ENCODE measurements at places on chromosomes 6 and 20. TPM values are rescaled to one million over a fixed set of nuclear protein-coding genes. Genes with fewer than 3 reads are reported as not detected.

DNA sequence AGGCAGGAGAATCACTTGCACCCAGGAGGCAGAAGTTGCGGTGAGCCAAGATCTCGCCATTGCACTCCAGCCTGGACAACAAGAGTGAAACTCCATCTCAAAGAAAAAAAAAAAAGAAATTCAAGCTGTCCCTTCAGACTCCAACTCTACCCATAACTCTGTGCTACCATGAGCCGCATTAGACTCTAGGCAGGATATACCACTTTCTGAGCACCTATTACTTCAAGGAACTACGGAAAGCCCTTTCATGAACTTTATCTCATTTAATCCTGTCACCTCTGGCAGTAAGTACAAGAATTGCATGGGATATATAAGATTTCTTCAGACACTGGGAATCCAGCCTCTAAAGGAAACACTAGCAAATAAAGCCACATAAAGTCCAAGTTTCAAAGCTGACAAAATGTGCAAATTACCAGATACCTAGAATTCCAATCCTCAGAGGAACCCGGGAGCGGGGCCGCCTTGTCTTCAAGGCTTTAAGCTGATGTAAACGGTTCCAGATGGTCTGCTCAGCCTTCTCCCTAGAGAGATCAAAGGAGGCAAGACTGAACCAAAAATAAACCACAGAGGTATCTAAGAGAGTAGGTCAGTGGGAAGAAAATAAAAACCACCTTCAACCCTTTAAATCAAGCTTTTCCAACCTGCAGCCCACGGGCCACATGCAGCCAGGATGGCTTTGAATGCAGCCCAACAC is 9.4 kb downstream of the CDK5RAP1 start:
- DNase-seq, result no peak

DNA sequence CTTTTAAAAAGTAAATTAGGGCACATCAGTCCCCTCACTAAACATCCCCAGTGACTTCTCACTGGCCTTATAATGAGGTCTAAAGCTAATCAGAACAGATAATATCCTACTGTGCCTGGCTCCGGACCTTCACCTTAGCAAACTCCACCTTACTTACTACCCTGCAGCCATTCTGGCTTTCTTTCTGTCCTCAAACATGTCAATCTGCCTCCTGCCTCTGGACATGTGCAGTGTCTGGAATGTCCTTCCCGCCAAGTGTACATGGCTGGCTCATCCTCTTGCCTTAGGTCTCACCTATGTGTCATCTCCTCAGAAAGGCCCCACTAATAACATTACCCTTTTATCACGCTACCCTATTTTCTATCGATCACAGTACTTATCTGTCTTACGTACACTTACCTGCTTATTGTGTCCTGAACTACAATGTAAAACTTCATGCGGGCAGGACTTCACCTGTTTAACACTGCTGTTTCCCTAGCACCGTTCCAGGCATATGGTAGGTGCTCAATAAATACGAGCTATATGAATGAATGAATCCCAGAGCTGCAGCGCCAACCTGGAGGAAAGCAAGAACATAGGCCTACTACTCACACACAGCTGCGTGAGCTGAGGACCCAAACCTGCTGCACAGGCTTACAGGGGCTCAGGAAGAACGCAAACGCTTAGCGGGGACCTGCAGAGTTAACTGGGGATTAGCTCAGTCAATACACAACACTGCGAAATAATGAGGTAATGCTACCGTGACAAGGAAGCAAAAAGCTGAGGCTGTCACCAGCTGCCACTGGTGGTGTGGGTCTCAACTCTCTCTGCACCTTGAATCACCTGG is 991 bp downstream of the UQCC2 start:
- no peak for DNase-seq

GRCh38 chr6:53465732-53466131 is 79.2 kb downstream of the GCLC start:
- DNase-seq, result no peak

GRCh38 chr20:53738039-53738944 is 144.7 kb upstream of the ZNF217 start:
- peak; percentile 94 for DNase-seq

DNA sequence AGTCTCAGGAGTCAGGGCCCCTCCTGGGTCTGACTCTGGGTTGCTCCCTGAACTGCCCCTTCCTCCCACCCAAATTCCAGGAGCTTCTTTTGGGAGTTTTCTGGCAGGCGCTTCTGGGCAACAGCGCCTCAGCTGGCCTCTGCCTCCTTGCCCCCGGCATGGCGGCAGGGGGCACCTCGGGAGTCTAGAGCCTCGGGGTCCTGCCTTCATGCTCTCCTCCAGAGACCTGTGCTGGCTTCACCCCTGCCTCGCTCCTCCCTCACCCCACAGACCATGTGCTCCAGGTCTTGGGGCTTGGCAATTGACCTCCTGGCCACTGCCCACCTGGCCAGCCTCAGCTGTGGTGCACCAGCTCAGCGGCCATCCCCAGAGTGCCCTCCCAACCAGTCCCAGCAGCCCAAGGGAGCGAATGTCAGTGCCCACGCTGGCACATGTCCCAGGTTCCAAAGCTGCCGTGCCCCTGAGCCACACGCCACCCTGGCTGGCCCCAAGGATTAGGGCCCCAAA is 43.4 kb downstream of the SRC start:
- peak; percentile 67 for DNase-seq

GRCh38 chr20:10541668-10542411 is 106.7 kb downstream of the SLX4IP start:
- no peak for DNase-seq

TBC1D32 gene
- total RNA-seq, result 8.4 TPM

TBC1D7 gene
- total RNA-seq, result 14.7 TPM

MAPK13 gene
- total RNA-seq, result 0.62 TPM

Measured in myocyte (in vitro differentiated cells).